ENCODE measurements at places on chromosomes 5 and 9. TPM values are rescaled to one million over a fixed set of nuclear protein-coding genes. Genes with fewer than 3 reads are reported as not detected.

DNA sequence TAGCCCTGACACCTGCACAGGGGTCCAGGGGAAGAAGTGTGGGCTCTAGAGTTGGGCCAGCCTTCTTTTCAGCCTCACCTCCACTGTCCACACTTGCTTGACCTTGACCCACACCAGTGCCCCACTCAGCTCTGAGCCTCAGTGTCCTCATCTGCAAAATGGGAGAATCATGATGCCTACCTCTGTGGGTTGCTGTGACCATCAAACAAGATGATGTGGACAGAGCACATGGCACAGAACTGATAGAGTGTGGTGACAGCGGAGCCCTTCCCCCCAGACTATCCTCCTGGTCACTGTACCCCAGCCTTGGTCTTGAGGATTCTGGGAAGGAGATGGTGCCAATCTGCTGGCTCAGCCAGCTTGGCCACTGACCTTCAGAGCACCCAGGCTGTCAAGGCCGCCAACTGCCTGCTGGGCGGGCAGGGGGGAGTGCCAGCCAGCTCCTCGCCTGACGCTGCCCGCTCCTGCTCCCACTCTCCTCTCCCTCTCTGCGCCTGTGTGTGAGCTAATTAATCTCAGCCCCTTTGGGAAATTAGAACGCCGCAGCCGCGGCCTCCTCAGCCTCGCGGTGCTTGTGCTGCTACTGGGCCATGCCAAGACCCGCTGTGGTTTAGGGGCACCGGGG is 16.7 kb downstream of the CXXC5 start:
- no peaks in the 10 kb centered on the region for H3K27me3 ChIP-seq
- H3K4me1 ChIP-seq: peaks cover 84% of the 10 kb centered on the region
- no peak for DNase-seq
- H3K27ac ChIP-seq: peak overlapping the region; percentile 81

GRCh38 chr5:157721159-157721558 is 10.1 kb upstream of the THG1L start:
- H3K27ac ChIP-seq: no peak overlapping the region
- H3K36me3 ChIP-seq: peaks cover 2% of the 10 kb centered on the region
- no peak overlapping the region for H3K4me3 ChIP-seq
- no peak for DNase-seq
- H3K4me1 ChIP-seq: peaks cover 12% of the 10 kb centered on the region

DNA sequence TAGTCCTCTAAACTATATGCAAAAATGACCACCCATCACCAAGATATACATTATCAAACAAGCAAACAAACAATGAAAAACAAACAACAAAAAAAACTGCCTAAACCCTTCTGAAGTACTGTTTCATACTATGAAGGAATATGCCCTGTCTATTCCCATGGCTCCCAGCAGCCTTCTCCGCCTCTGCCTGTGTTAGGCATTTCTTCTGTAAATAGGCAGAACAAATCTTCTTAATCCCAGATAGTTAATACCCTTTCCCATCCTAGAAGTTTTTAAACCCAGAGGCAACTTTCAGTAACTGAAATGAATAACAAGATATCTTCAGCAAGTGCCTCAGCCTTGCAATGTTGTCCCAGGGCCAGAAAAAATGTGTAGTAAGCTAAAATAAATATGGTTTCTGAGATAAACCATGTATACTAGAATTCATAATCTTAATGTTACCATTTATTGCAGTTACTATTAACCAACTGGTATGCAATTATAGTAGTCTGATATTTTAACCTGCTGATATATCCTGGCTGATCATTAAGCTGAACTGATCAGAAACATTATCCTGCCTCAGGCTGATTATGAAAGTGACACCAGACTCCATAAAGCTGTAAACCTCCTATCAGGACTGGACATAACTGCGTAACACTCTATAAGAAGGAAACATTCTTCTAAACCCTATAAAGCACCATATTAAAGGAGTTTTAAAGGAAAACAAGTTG is 68.5 kb downstream of the ANKRD31 start:
- no peaks in the 10 kb centered on the region for H3K36me3 ChIP-seq
- DNase-seq: no peak
- peaks cover 26% of the 10 kb centered on the region for H3K27me3 ChIP-seq
- no peak overlapping the region for H3K27ac ChIP-seq
- no peak overlapping the region for H3K4me3 ChIP-seq

DNA sequence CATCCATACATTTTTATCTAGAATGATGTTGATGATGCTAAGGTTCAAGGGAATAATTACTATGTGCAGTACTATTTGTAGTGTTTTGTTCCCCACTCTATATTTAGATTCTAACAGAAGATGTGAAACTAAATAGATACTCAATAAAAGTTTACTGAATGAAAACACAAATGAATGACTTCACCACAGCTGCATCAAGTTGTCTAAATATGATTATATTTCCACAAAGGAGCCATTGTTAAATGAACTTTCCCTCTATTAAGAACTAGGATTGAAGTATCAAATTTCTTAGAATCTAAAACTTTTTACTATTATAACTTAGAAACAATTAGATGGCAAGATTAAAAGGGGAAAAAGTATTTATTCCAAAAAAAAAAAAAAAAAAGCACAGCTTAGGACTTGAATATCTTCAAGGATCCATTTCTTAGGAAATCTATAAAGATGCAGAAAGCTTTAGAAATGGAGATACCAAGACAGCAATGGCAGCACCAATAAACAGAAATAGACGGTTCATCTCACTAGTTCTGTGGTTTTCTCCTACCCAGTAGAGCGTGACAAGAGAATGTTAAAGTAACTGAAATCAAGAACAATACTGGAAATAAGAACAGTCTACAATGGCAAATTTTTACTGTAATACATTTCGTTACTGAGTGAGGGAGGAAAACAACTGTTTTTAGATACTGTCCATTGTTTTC is 347.6 kb downstream of the EBF1 start:
- H3K27ac ChIP-seq: no peak overlapping the region
- H3K27me3 ChIP-seq: no peaks in the 10 kb centered on the region
- peaks cover 50% of the 10 kb centered on the region for H3K36me3 ChIP-seq
- peaks cover 34% of the 10 kb centered on the region for H3K4me1 ChIP-seq
- H3K4me3 ChIP-seq: no peak overlapping the region

- H3K27me3 ChIP-seq: peaks cover 7% of the 10 kb centered on the region
- no peak overlapping the region for H3K4me3 ChIP-seq
- no peak overlapping the region for H3K27ac ChIP-seq
- no peaks in the 10 kb centered on the region for H3K4me1 ChIP-seq
- no peak for DNase-seq
- H3K36me3 ChIP-seq: no peaks in the 10 kb centered on the region
Measured at GRCh38 chr9:116888066-116888465, 201.0 kb downstream of the TRIM32 start.

PCDHGA10 gene
- 22.4 TPM for total RNA-seq

DNA sequence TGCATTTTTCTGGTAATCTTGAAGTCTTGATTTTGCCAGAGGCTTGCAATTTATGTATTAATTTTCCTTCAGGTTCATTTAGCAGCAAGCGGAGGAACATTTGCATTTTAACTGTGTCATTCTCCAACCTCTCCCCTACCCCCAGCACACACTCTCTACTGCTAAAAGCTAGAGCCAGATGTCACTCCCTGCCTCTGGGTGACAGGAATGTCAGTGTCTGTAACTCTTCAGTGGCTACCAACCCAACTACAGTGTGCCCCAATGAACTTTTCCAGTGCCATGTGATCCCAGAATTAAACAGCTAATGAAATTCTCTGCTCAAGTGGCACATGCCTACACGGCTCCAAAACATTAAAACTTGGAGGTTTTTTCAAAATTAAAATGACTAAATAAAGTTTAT is 260.3 kb downstream of the GOLPH3 start:
- no peak overlapping the region for H3K27ac ChIP-seq
- H3K4me3 ChIP-seq: no peak overlapping the region
- H3K36me3 ChIP-seq: no peaks in the 10 kb centered on the region
- H3K4me1 ChIP-seq: peaks cover 20% of the 10 kb centered on the region
- H3K27me3 ChIP-seq: no peaks in the 10 kb centered on the region

HDHD3 gene
- 12.7 TPM for total RNA-seq

GRCh38 chr9:72779614-72780013 is 173.2 kb downstream of the ALDH1A1 start:
- H3K36me3 ChIP-seq: no peaks in the 10 kb centered on the region
- H3K4me3 ChIP-seq: no peak overlapping the region
- peaks cover 19% of the 10 kb centered on the region for H3K27me3 ChIP-seq
- H3K27ac ChIP-seq: no peak overlapping the region
- H3K4me1 ChIP-seq: no peaks in the 10 kb centered on the region

- peaks cover 10% of the 10 kb centered on the region for H3K4me1 ChIP-seq
- no peak overlapping the region for H3K4me3 ChIP-seq
- H3K36me3 ChIP-seq: peaks cover 27% of the 10 kb centered on the region
- no peaks in the 10 kb centered on the region for H3K27me3 ChIP-seq
Measured at GRCh38 chr5:150361301-150361700, 3.8 kb downstream of the TCOF1 start.

SH3PXD2B gene
- 114 TPM for total RNA-seq

- no peaks in the 10 kb centered on the region for H3K27me3 ChIP-seq
- no peaks in the 10 kb centered on the region for H3K4me1 ChIP-seq
- no peak for DNase-seq
Measured at GRCh38 chr5:165723931-165724330, 2218.5 kb downstream of the MAT2B start.

Data from osteocyte (in vitro differentiated cells).